Skeletal muscle tissue (tissue), 5 donors: ENCODE measurements at places on chromosomes 6 and 20. TPM values are rescaled to one million over a fixed set of nuclear protein-coding genes. Genes with fewer than 3 reads are reported as not detected.

Gene SIRPA
- 8.9 TPM for total RNA-seq

Gene ACSS1
- 8.9 TPM for total RNA-seq

Gene SUMO4
- 0.52 TPM for total RNA-seq

Gene NKAPL
- 0.52 TPM for total RNA-seq

Gene SNAI1
- 0.52 TPM for total RNA-seq

Gene STMND1
- total RNA-seq = not detected

Gene TFAP2C
- total RNA-seq = not detected

Gene WFDC5
- total RNA-seq = not detected

Gene KIF25
- not detected for total RNA-seq

Gene ATP9A
- total RNA-seq = 56.4 TPM

Gene OR2H1
- total RNA-seq = not detected

Gene BTNL2
- not detected for total RNA-seq

Gene OCSTAMP
- not detected for total RNA-seq

Gene TSPO2
- 1.0 TPM for total RNA-seq

Gene BPI
- 1.0 TPM for total RNA-seq

Gene OVOL2
- total RNA-seq = not detected
